ENCODE measurements at places on chromosomes 6 and 20. TPM values are rescaled to one million over a fixed set of nuclear protein-coding genes. Genes with fewer than 3 reads are reported as not detected.

DNA sequence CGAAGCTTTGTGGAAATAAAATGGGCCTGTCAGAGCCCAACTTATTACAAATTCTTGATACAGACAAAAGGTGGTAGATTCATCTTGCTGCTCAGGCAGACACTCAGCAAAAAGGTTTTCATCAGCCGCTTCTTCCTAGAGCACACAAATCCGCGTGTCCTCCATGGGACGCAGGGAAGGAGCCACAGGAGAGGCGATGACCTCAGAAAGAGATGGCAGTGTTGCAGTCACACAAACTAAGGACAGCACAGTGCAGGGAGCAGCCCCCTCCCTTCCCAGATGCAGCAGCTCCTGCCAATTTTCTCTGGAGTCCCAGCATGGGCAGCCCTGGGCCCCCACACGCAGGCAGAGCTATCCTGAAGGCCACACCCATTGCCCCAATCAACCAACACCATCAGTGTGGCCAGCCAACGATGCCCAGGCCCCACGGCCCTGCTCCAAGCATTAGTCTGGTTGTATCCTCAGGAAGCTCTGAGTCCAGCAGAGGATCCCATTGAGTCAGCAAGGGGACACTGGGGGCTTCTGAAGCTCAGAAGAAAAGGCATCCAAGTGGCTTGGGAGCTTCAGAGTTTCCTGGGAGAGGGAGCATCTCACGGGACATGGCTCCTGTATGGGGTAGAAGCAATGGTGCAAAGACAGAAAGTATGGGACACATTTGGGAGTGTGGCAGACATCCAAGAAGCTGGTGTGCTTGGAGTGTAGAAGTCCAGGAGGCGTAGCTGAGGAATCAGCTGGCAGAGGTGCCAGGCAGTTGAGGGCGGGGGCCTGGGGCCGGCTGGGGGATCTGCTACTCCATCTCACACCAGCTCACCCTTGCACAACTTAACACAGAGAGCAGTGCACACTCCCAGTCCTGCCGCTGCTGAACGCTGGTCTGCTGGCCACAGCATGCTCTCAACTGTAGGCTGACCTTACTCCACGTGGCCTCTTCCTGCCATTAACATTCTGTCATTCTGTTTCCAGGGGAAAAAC, 142.1 kb upstream of the CST7 start:
- no peak overlapping the region for H3K4me3 ChIP-seq
- DNase-seq: no peak
- H3K4me1 ChIP-seq: no peaks in the 10 kb centered on the region
- H3K36me3 ChIP-seq: no peaks in the 10 kb centered on the region
- H3K27ac ChIP-seq: no peak overlapping the region

PROCR gene
- 7.1 TPM for total RNA-seq

DNA sequence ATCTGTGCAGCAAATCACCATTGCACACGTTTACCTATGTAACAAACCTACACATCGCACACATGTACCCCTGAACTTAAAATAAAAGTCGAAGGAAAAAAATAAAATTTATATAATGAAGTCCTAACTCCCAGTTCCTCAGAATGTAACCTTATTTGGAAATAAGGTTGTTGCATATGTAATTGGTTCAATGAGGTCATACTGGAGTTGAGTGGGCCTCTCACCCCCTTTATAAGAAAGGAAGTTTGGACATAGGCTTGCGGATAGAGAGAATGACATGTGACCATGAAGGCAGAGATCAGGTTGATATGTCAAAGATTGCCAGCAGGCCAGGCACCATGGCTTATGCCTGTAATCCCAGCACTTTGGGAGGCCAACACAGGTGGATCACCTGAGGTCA, 16.1 kb upstream of the ZBTB22 start:
- no peak for DNase-seq
- no peak overlapping the region for H3K27ac ChIP-seq
- no peaks in the 10 kb centered on the region for H3K27me3 ChIP-seq
- H3K4me1 ChIP-seq: no peaks in the 10 kb centered on the region
- no peak overlapping the region for H3K4me3 ChIP-seq
- no peaks in the 10 kb centered on the region for H3K36me3 ChIP-seq

PROKR2 gene
- total RNA-seq: not detected

GRCh38 chr6:37141281-37142049, 28.5 kb upstream of the PIM1 start:
- H3K27ac ChIP-seq: peak overlapping the region; percentile 63
- H3K27me3 ChIP-seq: no peaks in the 10 kb centered on the region
- H3K36me3 ChIP-seq: no peaks in the 10 kb centered on the region

BMP5 gene
- total RNA-seq: 4.3 TPM

DNA sequence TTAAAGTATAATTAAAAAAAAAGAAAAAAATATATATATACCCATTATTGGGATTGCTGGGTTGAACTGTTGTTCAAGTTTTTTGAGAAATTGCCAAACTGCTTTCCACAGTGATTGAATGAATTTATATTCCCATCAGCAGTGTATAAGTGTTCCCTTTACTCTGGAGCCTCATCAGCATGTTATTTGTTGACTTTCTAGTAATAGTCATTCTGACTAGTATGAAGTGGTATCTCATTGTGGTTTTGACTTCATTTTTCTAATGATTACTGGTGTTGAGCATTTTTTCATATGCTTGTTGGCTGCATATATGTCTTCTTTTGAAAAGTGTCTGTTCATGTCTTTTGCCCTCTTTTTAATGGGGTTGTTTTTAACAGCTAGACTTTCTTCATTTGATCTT, 1260.8 kb upstream of the GJE1 start:
- DNase-seq: no peak
- H3K27ac ChIP-seq: no peak overlapping the region
- H3K36me3 ChIP-seq: no peaks in the 10 kb centered on the region
- H3K4me1 ChIP-seq: no peaks in the 10 kb centered on the region
